Nephron progenitor cell (in vitro differentiated cells): ENCODE measurements at places on chromosomes 2 and 18.

GRCh38 chr18:27887711-27888495 lies 289.0 kb downstream of the CDH2 start:
- H3K4me1 ChIP-seq: no peaks in the 10 kb centered on the region
- H3K27me3 ChIP-seq: no peaks in the 10 kb centered on the region
- no peaks in the 10 kb centered on the region for H3K36me3 ChIP-seq
- H3K4me3 ChIP-seq: no peak overlapping the region

DNA sequence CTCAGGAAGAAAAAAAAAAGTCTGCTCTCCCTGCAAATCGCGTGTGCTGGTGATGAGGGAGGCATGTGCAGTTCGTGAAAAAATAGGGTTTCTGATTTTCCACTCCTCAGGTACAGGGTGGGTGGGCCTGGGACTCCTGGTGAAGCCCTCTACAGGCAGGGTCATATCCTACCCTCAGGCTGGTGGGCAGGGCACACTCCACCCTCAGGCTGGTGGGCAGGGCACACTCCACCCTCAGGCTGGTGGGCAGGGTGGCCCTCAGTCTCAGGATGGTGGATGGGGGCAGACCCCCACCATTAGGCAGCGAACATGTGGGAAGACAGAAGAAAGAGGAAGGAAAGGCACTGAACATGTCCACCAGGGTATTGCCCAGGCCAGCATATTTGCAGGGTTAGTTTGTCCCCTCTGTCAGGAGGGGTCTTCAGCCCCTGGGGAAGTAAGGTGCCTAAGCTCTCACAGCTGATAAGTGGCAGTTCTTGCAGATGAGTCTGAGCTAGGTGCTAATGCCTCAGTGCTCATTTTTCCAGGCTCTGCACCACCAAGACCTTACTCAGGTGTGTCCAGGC lies 95.2 kb upstream of the RAB6C start:
- no peak for DNase-seq
- no peak overlapping the region for H3K27ac ChIP-seq
- H3K4me1 ChIP-seq: peaks cover 5% of the 10 kb centered on the region
- no peak overlapping the region for H3K4me3 ChIP-seq
- H3K27me3 ChIP-seq: peaks cover 32% of the 10 kb centered on the region

GRCh38 chr2:236577481-236578410 lies 8.1 kb downstream of the ACKR3 start:
- H3K27me3 ChIP-seq: peaks cover 4% of the 10 kb centered on the region
- peaks cover 32% of the 10 kb centered on the region for H3K36me3 ChIP-seq

DNA sequence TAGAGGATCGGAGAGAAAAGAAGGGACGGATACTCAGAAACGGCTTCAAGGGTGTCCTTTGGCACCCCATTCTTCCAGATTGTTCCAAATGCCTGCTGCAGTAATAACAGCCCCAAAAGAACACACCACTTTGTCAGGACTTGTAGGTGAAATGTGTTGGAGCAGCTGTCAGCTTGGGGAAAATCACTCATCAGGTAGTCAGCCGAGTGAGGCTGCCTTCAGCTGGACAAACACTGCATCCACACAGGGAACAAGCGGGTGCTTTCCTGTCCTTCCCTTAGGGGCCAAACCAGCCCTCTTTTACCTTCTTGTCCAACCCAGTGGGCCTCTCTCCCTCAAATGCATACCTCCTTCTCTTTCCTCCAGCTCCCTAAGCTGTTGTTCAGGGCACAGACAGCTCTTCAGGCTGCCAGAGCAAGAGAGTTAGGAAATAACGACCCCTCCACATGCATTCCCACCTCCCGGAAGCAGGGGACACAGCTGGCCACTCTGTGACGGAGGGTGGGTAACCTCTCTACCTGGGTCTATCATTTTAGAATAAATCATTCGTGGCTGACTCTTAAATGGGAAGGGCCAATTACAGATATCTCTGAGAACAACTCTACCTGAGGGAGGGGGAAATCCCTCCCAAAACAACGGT lies 48.1 kb downstream of the BCL11A start:
- peaks cover 79% of the 10 kb centered on the region for H3K4me1 ChIP-seq
- H3K27ac ChIP-seq: no peak overlapping the region
- DNase-seq: no peak
- H3K27me3 ChIP-seq: peaks cover 4% of the 10 kb centered on the region
- no peaks in the 10 kb centered on the region for H3K36me3 ChIP-seq
- H3K4me3 ChIP-seq: no peak overlapping the region

DNA sequence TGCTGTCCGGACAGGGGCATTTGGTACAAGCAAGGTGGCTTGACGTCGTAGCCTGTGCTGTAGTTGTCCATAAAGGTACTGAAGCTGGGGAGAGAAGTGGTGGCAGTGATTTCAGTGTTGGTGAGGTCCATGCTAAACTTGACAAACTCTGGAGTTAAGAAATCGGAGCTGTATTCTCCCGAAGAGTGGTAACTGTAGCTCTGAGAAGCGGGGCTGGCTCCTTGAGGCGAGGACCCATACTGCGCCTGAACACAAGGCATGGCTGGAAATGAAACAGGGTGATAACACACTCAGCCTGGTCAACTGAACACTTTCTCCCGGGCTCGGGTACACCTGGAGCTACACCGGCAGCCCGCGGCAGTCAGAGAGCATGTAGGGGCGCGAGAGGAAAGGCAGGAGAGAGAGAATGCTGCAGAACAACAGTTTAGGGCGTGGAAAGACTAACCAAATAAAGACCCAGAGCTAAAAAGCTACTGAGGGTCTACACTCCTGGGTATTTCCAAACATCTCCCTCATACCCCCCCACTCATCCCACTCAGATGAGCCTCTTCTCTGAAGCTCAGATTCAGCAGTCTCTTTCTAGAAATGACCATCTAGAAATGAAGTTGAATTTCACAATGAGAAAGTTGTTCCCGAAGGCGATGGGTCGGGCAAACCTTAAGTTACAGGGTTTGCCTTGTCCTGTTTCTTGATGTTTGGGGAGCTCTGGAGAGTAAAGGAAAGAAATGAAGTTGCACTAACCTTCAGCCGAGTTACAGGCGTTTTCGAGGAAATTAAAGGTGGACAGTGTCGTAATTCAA lies 2.4 kb downstream of the NR4A2 start:
- no peaks in the 10 kb centered on the region for H3K36me3 ChIP-seq
- H3K27ac ChIP-seq: no peak overlapping the region
- no peak for DNase-seq
